Thyroid gland (tissue), 4 donors: ENCODE measurements at places on chromosomes 1 and 21. TPM values are rescaled to one million over a fixed set of nuclear protein-coding genes. Genes with fewer than 3 reads are reported as not detected.

Gene ORC1
- total RNA-seq, result 1.2 TPM

Gene GPR89A
- total RNA-seq, result 31.5 TPM

DNA sequence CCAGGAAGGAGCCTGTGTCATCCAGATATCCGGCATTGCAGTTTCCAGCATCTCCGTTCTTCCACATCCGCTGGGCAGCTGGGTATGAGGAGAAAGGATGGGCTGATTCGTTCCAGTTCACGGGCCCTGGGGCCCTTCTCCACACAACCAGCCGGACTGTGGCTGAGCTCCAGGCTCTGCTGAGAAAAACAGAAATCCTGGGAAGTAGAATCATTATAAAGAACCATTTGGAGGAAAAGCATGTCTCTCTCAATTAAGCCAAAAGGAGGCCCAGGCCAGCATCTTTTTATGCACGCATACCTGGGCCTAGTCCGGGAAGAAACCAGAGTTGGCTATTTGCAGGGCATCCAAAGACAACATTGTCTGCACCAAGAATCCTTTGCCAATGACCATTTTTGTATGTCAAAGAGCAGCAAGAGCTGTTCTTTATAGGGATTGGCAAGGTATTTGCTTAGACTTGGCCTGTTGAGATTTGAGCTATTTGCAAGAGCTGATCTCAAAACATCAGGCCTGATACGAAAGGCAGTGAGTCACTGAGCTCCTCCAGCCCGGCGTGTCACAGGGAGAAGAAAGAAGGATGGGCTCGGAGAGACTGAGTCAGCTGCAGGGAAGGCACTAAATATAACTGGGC lies 84.9 kb upstream of the ARHGEF16 start:
- H3K4me1 ChIP-seq, result peaks cover 39% of the 10 kb centered on the region
- no peaks in the 10 kb centered on the region for H3K36me3 ChIP-seq
- peak overlapping the region; percentile 71 for H3K27ac ChIP-seq
- DNase-seq, result peak; percentile 69
- no peaks in the 10 kb centered on the region for H3K27me3 ChIP-seq

- H3K27me3 ChIP-seq, result no peaks in the 10 kb centered on the region
These were observed 16.6 kb downstream of the CRNN start for GRCh38 chr1:152397474-152397873.

DNA sequence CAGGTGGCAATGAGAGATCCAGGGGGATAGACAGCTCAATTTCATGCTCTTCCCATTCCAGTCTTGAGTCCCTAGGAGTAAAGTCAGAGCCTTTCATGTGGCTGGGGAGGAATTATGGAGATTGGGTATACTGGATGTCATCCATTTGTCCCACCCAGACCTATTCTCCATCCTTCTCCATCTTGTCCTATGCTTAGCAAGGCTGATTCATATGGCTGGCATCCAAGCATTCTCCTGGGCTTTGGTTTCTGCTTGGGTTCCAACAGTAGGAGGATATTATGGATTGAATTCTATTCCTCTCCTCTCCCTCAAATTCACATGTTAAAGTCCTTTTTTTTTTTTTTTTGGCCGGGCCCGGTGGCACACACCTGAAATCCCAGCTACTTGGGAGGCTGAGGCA lies 3.8 kb upstream of the CDC20 start:
- peaks cover 18% of the 10 kb centered on the region for H3K4me1 ChIP-seq
- no peaks in the 10 kb centered on the region for H3K27me3 ChIP-seq
- no peak overlapping the region for H3K4me3 ChIP-seq
- no peaks in the 10 kb centered on the region for H3K36me3 ChIP-seq
- H3K27ac ChIP-seq, result no peak overlapping the region
- no peak for DNase-seq

- H3K36me3 ChIP-seq, result no peaks in the 10 kb centered on the region
- no peak for DNase-seq
- H3K27me3 ChIP-seq, result no peaks in the 10 kb centered on the region
These were observed 49.0 kb downstream of the EVA1C start for GRCh38 chr21:32461503-32461902.

DNA sequence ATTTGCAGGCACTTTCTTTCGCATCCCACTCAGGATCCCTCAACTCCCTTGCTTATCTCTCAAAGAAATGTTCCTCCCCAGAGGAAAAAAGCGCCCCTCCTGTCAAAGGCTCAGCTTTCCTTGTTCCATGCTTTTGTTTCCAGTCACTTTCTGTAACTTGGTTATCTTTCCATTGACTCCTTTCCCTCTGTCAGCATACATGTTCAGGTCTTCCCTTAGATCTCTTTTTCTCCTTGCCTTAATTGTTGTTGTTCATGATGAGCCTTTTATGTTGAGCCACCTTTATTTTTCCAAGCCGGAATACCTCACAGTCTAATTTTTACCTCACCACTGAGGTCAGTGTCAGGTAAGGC lies 46.5 kb upstream of the PODN start:
- H3K36me3 ChIP-seq, result no peaks in the 10 kb centered on the region
- no peak for DNase-seq
- peak overlapping the region; percentile 15 for H3K4me3 ChIP-seq
- no peaks in the 10 kb centered on the region for H3K27me3 ChIP-seq

DNA sequence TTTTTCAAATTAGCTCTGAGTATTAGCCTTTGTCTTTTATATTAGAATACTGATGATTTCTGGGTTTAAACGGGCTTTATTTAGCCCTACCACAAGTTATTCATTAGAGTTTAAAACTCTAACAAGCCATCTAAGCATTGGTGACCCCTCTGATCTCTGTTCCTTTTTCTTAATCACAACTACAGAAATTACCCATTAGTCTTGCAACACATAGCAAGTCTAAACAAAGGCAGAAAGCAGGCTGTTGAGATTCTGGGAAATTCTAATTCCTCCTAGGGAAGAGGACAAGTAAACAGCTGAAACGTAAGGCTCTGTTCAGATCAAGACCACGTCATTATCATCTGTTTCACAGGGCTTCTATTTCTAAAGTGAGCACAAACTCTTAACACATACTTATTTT lies 491.2 kb upstream of the ZRANB2 start:
- no peaks in the 10 kb centered on the region for H3K27me3 ChIP-seq
- no peak overlapping the region for H3K4me3 ChIP-seq
- no peaks in the 10 kb centered on the region for H3K4me1 ChIP-seq
- no peak for DNase-seq
- H3K36me3 ChIP-seq, result no peaks in the 10 kb centered on the region

DNA sequence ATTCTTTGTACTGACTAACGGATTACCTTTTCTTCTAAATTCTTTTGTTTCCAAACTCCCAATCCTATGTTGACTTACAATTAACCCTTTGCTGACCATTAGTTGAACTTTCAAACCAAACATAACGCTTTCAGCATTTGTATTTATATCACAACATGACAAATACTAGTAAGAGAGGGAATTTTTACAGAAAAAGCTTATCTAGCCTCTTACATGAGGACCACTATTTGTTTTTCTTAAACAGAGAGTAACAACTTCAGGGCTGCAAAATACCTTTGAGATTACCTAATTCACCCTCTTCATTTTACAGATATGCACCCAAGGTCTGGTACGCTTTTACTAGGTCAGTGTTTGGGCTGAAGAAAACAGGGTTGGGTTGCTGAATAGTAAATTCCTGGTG lies 45.0 kb upstream of the CXADR start:
- no peak overlapping the region for H3K4me3 ChIP-seq
- no peak overlapping the region for H3K27ac ChIP-seq
- H3K27me3 ChIP-seq, result no peaks in the 10 kb centered on the region
- no peaks in the 10 kb centered on the region for H3K36me3 ChIP-seq
